Stimulated activated CD8-positive, alpha-beta memory T cell treated with anti-CD3 and anti-CD28 coated beads, Interleukin-7, amount 100 ng/mL, for 24 hours (primary cell): ENCODE measurements at places on chromosomes 3 and 15.

- no peak for DNase-seq
Measured at GRCh38 chr3:106963442-106963841, 413.8 kb upstream of the CCDC54 start.

- no peak for DNase-seq
Measured at GRCh38 chr3:120988994-120989393, 81.0 kb downstream of the STXBP5L start.

- no peak for DNase-seq
Measured at GRCh38 chr3:7964899-7965298, 536.7 kb upstream of the LMCD1 start.

DNA sequence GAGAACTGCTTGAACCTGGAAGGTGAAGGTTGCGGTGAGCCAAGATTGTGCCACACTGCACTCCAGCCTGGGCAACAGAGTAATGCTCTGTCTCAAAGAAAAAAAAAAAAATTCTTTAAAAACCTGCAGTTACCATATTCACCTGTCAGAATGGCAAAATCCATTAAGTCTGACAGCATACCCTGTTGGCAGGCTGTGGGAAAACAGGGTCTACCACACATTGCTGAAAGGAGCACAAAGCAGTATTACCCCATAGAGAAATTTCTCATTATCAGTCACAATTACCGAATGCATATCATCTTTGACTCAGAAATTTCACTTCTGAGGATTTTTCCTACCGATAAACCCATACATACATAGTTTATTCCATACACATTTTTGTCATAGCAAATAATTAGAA lies 264.1 kb upstream of the SLCO3A1 start:
- no peak for DNase-seq

- DNase-seq, result no peak
Measured at GRCh38 chr15:33031324-33031821, 163.1 kb downstream of the FMN1 start.

DNA sequence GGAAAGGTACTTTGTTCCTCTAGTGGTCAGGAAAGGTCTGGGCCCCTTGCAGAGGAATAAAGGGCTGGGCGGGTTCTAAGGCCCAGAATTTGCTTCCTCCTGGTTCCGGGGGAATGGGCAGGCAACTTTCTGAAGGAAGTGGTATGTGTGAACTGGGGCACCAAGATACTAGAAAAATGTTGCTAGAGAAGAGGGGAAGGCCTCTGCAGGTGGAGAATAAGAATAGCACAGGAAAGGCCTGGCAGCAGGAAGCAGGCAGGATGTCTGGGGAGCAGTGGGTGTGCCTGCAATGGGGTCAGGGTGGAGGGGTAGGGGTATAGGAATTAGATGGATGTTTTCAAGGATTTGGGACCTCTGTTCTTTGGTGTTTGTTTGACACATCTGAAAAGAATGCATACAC lies 2.0 kb downstream of the SLC22A13 start:
- DNase-seq, result no peak

- no peak for DNase-seq
Measured at GRCh38 chr3:77338195-77338594, 298.3 kb downstream of the ROBO2 start.

GRCh38 chr15:65957451-65957850 lies 88.2 kb downstream of the RAB11A start:
- DNase-seq, result no peak

- DNase-seq, result no peak
Measured at GRCh38 chr15:80677041-80677440, 18.1 kb upstream of the ABHD17C start.

- no peak for DNase-seq
Measured at GRCh38 chr3:123993818-123994217, 1.9 kb upstream of the ROPN1 start.

DNA sequence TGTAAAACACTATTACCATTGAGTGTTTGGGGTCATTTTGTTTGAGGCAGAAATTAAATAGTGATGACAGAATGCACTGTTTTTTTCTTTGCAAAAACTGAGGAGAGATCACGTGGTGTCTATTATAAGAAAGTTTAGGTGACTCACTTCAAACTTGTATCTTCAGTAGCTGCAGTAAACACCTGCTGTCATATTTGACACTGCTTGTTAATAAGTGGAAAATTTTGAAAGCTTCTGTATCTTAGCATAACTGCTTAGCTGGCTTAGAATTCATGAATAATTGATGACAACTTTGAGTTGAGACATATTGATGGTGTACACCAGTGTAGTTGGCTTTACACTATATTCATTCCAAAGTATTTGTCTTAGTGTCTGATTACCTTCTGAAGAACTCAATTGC lies 29.7 kb upstream of the MDFIC2 start:
- DNase-seq, result no peak

DNA sequence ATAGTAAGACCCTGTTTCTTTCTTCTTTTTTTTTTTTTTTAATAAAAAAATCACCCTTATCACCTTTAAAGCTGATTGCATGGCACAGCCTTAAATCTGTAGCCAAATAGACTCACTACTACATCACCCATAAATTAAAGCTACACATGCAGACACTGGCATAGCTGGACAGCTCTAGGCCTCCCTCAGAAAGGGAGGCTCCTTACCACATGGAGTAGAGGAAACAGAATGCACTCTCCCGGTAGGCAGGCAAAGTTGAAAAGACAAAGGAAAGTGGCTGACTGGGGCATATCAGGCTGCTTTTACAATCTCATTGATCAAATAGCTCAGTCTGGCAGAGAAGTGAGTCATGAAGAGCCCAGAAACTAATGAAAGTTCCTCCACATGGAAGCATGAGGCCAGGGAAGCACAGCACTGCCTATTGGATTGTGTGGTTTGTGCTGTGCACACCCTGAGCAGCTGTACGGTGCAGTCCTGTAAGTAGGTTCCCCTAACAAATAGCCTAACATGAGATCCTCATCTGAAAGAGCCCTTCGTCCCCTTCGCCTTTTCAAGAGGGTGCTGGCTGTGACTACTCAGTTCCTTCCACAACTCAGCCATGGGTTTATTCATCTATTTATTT lies 32.7 kb upstream of the FAM98B start:
- no peak for DNase-seq

DNA sequence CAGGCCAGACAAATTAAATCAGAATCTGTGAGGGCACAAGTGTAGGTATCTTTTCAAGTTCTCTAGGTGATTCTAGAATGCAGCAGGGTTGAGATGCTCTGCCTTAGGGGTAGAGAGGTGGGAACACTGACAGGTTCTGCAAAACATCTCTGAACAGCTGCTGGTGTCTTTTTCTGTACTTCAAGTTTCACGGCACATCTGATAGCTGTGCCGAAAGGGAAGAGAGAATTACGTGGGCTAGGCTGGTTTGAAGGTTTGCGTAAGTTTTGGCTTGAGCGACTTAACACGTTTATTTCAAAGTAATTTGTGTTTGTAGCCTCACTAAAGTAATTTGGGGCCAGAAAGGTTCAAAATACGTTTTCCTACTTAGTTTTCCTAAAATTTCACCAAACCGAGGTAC lies 22.5 kb downstream of the PXK start:
- no peak for DNase-seq

GRCh38 chr3:77468626-77469020 lies 428.7 kb downstream of the ROBO2 start:
- DNase-seq, result no peak

DNA sequence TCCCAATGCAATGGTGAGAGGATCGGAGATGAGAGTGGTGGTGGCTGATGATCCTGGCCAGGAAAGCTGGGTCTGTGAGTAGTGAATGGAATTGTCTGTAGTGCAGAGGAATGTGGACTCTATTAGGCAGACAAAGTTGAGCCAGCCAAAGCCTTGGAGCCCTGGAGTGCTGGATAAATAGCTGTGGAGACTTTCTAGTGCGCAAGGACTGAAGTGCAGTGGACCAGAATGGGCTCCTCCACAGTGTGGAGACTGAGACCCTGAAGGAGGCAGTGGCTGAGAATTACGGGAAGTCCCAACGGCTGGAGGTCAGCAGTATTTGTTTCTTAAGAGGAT lies 874 bp downstream of the ZNF662 start:
- DNase-seq, result no peak

- DNase-seq, result no peak
Measured at GRCh38 chr3:5442106-5442785, 254.7 kb downstream of the EDEM1 start.

- DNase-seq, result no peak
Measured at GRCh38 chr15:58355382-58355971, 76.3 kb upstream of the LIPC start.

GRCh38 chr3:58623478-58623877 lies 43.1 kb downstream of the FAM3D start:
- no peak for DNase-seq

- DNase-seq, result no peak
Measured at GRCh38 chr15:70906842-70907241, 14.2 kb downstream of the LRRC49 start.

DNA sequence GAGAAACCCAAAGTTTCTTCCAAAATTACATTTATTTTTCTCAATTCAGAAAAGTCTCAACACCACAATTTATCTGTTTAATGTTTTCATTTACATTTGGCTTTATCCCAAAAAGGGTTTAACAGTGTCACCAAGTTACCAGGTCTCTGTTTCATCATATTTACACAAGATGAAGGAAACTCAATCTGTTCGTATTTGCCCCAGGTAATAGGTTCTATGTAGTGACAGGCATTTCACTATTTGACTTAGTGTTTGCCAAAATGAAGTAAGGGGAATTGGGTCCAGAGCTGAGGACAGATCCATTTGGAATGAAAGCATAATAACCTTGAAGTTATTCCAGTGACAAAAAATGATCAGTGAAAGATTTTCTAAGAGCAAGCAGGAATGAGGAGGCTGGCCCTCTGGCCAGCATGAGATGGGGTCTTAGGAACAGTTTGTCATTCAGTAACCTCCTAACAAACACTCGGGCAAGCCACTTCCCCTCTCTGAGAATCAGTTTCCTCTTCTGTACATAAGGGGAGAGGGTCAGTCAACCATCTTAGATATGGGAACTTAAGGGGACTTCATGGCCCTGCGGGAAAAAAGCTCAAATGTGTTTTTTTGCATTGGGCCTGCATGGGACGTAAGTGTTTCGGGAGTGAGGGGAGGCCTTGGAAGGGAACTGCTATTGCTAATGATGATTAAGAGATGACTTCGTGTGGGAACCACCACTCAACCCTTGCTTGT lies 31.8 kb downstream of the UMPS start:
- no peak for DNase-seq

- no peak for DNase-seq
Measured at GRCh38 chr3:142276781-142277180, 51.4 kb upstream of the GK5 start.

DNA sequence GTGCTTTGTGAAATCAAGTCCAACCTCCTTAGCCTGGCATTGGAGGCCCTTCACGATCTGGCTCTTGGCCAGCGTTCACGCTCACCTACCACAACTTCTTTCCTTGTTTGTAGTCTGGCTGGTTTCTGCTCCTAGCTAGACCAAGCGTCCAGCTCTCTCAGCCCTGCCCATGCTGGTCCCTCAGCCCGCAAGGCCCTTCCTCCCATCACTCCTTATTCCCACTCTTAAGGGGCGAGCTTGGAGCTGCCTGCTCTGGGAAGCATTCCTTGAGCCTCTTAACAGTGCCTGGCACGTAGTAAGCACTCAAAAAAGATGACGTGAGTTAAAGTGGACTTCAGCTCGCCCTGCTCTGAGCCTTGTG lies 8.7 kb downstream of the SLC6A6 start:
- no peak for DNase-seq

GRCh38 chr3:11624704-11625375 lies 18.9 kb downstream of the VGLL4 start:
- no peak for DNase-seq

DNA sequence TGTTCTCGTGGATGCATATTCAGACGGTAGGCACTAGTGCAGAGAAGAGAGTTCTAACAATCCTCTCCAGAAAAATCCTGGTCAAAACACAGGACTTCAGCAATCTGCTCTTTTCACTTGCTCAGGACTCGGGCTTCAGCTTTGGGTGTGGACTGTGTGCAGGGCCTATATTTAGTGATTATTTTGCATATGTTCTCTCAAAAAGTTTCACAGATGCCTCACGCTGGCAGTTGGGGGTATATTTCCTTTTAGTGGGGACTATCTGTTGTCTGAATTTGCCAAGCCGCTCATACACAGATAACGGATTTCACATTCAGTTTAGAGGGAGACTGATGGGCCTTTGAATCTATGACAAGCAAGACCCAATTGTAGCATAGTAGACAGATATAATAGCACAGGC lies 54.4 kb upstream of the LRRN1 start:
- DNase-seq, result no peak

GRCh38 chr3:182925944-182926337 lies 54.4 kb downstream of the DCUN1D1 start:
- no peak for DNase-seq

- DNase-seq, result no peak
Measured at GRCh38 chr3:49132437-49133225, at the start of gene LAMB2. TSS of gene LAMB2 (minus strand) at chr3:49133050. CDS start at chr3:49132867, 183 bp downstream.

DNA sequence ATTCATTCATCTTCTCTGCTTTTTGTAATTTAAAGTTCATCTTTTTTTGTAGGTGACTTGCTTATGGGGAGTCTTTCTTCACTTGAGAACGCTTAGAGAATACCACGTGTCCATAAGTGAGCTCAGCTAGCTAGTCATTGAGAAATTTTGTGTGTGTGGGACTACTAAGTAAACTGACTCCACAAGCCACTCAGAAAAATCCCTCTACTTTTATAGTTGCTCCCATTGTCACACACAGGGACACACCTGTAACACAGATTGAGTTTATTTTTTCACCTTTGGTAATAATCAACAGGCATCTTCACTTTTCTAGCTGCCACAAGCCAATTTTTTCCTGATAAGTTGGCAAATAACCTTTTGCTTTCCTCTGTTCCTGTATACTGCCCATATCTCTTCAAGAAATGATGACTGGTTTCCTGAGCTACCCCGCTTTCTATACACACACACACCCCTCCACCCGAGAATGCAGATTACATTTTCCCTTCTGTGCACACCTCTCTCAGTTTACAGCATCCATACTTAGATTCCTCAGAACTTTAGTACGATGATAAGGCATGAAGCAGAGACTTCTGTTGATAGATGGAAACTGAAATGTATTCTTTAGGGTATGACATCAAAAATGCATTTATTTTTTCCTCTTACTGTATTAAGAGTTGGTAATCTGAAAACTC lies 4.6 kb downstream of the TSC22D2 start:
- DNase-seq, result no peak

GRCh38 chr3:52529376-52530333 lies 4.0 kb downstream of the NT5DC2 start:
- DNase-seq, result no peak

- no peak for DNase-seq
Measured at GRCh38 chr15:42404461-42405235, 45.3 kb downstream of the CAPN3 start.

DNA sequence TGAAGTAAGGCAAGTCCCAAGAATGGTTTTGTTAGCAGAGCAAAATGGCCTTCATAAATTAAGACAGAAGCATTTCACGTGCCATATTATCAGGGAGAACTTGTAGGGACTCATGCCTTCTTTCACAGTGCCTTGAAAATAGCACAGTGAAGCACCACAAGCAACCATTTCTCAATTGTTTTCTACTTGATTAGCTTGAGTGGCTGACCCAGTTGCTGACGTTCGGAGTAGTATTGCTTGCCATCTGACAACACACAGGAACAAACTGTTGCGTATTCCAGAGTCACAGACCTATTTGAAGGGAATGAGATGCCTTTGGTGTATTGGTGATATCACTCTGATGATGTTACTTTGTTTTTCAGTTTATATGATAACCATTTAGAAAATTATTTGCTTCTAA lies 3.0 kb upstream of the C3orf52 start:
- no peak for DNase-seq
